ENCODE measurements at places on chromosomes 5 and 9.

GRCh38 chr5:80937584-80938356, 22.4 kb upstream of the RASGRF2 start:
- H3K36me3 ChIP-seq: no peaks in the 10 kb centered on the region
- peak; percentile 32 for DNase-seq
- H3K4me1 ChIP-seq: peaks cover 8% of the 10 kb centered on the region
- no peak overlapping the region for H3K4me3 ChIP-seq
- no peak overlapping the region for H3K27ac ChIP-seq
- H3K27me3 ChIP-seq: no peaks in the 10 kb centered on the region

DNA sequence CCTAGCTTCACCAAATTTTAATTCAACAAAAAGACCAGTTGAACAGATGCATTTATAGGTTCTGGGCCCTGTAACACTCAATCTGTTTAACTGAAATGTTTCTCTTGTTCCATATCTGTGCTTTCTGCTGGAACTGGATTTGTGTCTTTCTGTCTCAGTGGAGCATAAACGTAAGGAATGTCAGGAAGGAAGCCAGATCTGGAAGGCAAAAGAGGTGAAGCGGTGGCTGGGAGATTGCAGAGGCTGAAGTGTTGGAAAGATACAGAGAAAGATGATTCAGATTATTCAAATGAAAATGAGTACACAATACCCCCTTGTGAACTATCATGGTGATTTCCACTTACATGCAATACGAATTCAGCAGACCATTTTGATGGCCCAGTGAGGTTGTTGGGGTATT, 406.8 kb downstream of the BRINP1 start:
- peaks cover 50% of the 10 kb centered on the region for H3K4me1 ChIP-seq
- H3K27me3 ChIP-seq: no peaks in the 10 kb centered on the region
- H3K4me3 ChIP-seq: no peak overlapping the region
- H3K27ac ChIP-seq: peak overlapping the region; percentile 76
- no peaks in the 10 kb centered on the region for H3K36me3 ChIP-seq

- H3K36me3 ChIP-seq: peaks cover 47% of the 10 kb centered on the region
- no peak overlapping the region for H3K4me3 ChIP-seq
- H3K27ac ChIP-seq: no peak overlapping the region
- H3K4me1 ChIP-seq: no peaks in the 10 kb centered on the region
These were observed 4.9 kb downstream of the HMGCR start for GRCh38 chr5:75341934-75342333.

DNA sequence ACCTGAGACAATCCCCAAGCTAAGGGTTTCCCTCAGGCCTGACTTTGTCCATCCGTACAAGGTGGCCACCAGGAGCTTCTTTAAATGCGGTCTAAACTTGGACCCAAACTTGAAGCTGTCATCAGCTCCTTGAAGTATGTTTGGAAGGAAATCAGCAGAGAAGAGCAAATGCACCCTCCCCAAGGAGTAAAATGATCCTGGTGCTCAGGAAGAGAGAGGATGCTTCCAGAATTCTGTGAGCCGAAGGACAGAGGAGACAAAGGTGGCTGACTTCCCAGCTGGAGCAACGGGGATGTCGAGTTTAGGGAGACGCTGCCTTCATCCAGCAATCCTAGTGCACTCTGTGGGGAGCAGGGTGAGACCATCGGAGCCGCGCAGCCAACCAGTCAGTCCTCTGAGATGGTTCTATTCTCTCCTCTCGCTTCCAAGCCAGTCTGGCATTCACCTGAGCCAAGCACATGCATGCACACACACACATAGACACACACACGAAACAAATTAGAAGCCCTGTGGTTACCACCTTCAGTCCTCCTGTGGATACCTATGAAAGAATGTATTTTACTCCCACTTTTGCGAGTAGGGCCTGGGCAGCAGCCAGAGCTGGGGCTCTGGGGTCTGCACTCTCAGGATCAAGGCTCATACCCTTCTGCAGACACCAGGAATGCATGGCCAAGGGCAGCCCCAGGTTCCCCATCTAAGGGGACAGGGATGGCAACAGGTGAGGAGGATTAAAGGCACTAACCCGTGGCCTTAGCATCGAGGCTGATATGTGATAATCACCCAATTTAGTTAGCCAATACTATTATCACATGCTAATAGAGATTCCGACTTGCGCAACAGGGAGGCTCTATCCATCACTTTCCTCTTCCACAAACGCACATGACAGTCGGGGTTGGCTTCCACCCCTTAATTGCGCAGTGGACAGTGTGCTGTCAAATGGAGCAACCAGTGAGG, 75.8 kb downstream of the GTF3C4 start:
- no peak overlapping the region for H3K27ac ChIP-seq
- no peak for DNase-seq
- no peaks in the 10 kb centered on the region for H3K36me3 ChIP-seq

DNA sequence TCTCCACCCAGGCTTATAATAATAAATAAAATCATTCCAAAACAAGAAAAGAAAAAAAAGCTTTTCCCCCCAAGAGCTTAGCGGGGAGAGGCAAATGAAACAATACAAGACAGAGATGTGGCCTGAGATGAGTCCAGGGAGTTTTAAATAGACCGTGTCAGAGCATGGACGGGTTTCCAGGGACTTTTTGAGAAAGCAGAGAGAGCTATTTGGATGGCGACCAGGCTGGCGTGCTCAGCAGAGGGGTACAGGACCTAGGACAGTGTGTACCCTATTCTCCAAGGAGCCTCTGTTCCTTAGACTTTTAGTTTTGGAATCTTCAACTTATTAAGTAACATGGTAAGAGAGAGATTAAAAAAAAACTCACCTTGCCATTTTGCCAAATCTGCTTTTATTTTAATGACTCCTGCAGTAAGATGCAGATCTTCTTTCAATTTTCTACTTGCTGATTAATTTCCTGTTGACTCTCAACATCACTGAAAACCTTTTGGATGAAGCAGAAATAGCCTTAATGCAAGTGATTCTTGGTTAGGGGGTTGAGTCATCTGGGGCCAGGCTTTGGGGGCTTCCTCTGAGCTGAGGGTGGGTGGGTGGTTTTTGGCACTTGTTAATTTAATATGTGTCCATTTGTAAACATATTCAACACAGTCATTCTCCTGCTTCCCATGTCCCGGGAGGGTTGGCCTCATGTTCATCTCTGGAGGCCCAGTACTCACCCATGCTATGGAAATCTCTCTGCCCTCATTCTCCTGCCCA, 49.6 kb upstream of the OSMR start:
- no peak for DNase-seq
- peaks cover 4% of the 10 kb centered on the region for H3K27me3 ChIP-seq
- no peak overlapping the region for H3K4me3 ChIP-seq

DNA sequence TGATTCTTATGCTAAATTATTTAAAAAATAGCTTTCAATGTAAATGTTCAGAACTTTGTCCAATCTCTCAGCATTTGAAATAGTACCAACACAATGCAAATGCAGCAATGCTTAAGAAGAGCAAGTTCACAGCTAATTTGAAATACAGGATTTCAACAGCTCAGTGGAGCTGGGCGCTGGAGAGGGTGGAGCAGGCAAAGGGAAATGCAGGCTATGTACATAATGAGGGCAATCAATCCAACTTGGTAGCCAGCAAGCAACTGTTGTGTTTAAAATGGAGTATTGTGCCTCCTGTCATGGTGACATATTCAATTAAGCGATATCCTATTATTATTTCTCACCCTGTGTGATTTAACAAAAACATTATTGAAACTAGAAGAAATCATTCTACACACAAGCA, 568.8 kb downstream of the PSAT1 start:
- no peaks in the 10 kb centered on the region for H3K4me1 ChIP-seq
- DNase-seq: no peak
- no peaks in the 10 kb centered on the region for H3K27me3 ChIP-seq
- no peak overlapping the region for H3K27ac ChIP-seq

Data from SJCRH30 (cell line).